ENCODE measurements at places on chromosomes 12 and 14.

DNA sequence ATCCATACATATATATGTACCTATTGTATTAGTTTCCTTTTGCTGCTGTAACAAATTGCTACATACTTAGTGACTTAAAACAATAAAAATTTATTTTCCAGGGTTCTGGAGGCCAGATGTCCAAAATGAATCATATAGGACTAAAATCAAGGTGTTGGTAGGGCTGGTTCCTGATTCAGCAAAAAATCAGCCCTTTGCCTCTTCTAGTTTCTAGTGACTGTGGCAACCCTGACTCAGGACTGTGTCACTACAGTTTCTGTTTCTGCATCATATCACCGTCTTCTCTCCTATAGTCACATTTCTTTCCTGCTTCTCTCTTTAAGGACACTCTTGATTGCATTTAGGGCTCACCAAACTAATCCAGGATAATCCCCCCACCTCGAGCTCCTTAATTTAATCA is 386.3 kb upstream of the TBX3 start:
- no peak for DNase-seq

- DNase-seq = no peak
Observed at GRCh38 chr14:53896726-53897125, 59.9 kb downstream of the BMP4 start.

DNA sequence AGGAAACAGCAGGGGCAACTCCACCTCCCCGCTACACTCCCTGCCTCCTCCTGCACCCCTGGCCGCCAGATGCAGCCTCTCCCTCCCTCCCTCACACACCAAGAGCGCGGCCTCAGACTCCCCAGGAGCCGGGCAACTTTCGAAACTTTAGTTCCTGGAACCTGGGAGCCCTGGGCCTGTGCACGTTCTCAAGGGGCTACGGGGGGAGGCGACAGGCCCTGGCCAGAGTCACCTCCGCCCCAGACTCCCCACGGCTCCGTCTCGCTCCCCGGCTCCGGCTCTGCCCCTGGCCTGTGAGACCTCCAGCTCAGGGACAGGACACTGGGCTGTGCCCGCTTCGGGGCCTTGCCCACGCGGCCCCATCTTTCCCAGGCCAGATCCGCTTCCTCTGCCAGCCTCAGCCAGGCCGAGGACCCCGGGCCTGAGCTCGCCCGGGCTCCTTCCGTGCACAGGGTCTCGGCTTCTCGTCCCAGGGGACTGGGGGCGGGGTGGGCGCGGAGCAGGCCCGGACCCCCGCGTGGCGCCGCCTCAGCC is 5.5 kb downstream of the AMN start:
- DNase-seq = no peak

GRCh38 chr12:60689137-60689536 is 1093.3 kb downstream of the SLC16A7 start:
- DNase-seq = no peak

DNA sequence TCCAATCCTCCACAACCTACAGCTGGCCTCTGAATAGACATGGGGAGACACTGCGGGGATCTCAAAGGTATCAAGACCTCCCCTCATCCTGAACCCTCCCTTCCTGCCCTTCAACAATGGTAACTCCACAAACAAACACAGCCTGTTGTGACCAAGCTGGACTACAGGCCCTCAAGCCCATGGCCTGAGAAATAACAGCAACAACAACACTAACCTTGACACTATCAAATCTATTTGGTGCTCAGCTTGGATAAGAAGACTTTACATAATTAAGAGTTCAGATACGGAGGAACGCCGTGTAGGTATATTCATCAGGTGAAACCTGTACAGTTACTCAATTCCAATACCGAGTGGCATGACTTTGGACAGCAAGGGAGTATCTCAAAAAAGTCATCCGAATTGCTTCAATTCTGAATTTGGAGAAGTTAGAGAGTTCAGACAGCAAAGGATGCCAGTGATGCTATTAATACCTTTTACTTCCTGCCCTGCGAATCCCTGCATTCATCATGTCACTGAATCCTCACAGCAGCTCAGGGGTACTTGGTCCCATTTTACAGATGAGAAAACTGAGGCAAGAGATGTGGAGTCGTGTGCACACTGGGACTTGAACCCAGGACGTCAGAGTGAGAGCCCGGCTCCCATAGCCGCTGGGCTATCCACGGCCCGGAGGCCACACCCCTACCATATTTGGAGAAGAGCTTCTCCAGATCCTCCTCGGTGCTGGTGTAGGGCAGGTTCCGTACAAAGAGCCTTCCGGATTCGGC is 17.8 kb downstream of the RBM19 start:
- no peak for DNase-seq

DNA sequence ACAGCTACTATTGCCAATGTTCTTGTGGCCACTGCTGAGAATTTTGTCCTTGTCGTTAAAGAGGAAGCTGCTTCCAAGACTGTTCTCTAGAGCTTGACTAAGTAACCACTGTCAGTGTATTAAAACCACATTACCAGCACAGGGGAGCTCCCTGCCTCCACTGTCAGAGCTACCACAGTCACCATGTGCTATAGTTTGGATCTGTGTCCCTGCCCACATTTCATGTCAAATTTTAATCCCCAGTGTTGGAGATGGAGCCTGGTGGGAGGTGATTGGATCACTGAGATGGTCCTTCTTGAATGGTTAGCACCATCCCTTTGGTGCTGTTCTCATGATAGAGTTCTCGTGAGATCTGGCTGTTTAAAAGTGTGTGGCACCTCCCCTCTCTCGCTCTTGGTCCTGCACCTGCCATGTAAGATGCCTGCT is 23.2 kb upstream of the RAP1B start:
- DNase-seq = peak; percentile 11

GRCh38 chr12:27474344-27474743 is 27.8 kb downstream of the SMCO2 start:
- no peak for DNase-seq

- no peak for DNase-seq
Observed at GRCh38 chr12:32897687-32898573, 1.4 kb upstream of the PKP2 start.

DNA sequence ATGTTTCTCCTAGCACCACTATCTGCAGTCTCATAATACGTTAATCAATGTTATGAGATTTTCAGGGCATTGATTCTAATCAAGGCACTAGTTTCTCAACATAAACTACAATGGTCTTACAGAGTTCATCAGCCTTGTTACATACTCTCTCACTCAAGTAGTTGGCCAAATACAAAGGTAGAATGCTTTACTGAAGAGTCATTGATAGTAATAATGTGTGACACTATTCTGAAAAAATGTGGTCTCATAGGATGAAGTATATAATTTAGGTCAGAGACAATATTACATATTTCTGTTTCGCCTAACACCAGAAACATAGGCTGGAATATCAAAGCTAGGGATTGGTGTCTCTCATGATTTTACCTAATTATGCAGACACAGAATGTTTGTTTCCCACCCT is 35.2 kb upstream of the MDGA2 start:
- DNase-seq = no peak

GRCh38 chr14:66650491-66650911 is 142.6 kb downstream of the GPHN start:
- DNase-seq = no peak

DNA sequence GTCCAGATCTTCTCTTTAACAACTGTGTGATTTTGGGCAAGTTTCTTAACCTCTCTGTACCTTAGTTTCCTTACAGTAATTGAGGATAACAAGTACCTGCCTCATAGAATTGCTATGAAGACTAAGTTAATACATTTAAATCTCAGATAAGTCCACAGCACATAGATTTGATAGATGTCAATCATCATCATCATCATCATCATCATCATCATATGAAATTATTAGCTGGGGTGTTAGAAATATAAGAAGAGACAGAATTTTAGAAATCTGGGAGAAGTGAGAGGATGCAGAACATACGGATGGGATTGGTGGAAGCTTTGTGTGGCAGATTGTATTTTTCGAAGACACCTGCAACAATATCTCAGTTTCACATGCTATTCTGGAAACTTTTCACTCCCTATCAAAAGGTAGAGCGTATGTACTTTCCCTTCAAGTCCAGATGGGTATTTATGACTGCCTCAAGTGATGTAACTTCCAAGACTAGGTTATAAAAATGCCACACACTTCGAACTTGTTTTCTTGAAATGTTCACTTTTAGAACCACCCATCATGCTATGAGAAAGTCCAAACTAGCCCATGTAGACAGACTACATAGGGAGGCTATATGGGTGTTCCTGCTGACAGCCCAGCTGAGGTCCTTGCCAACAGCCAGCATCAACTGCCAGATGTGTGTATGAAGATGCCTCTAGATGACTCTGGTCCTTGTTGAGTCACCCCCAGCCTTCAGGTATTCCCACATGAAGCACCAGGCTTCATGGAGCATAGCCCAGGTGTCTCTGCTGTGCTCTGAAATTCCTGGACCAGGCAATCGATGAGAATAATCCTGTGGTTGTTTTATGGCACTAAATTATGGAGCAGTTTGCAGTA is 20.7 kb upstream of the SDR39U1 start:
- DNase-seq = no peak

DNA sequence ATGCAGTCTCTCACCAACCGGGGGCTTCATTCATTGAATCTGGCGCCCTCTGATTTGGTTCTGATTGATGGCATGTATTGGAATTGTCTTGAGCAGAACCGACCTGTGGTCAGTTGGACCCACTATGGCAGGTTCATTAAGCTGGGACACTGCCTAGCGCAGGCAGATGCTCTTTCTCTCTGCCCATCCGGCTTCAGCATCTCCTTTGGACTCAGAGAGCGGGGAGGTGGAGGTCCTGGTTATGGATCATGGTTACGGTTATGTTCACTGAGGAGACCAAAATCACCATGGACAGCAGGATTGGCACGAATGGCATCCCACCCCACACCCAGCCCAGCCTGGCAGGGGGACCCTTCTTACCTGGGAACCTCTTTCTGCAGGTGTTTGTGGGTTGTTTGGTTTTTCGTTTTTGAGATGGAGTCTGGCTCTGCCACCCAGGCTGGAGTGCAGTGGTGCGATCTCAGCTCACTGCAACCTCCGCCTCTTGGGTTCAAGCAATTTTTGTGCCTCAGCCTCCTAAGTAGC is 16.4 kb upstream of the BCL7A start:
- DNase-seq = no peak

DNA sequence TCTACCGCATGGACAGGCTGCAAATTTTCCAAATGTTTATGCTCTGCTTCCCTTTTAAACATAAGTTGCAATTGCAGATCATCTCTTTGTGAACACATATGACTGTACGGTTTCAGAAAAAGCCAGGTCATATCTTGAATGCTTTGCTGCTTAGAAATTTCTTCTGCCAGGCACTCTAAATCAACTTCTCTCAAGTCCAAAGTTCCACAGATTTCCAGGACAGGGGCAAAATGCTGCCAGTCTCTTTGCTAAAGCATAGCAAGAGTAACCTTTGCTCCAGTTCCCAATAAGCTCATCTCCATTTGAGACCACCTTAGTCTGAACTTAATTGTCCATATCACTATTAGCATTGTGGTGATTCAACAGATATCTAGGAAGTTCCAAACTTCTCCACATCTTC is 13.6 kb upstream of the RERGL start:
- DNase-seq = no peak

GRCh38 chr14:68608574-68608962 is 184.3 kb downstream of the ZFP36L1 start:
- no peak for DNase-seq

DNA sequence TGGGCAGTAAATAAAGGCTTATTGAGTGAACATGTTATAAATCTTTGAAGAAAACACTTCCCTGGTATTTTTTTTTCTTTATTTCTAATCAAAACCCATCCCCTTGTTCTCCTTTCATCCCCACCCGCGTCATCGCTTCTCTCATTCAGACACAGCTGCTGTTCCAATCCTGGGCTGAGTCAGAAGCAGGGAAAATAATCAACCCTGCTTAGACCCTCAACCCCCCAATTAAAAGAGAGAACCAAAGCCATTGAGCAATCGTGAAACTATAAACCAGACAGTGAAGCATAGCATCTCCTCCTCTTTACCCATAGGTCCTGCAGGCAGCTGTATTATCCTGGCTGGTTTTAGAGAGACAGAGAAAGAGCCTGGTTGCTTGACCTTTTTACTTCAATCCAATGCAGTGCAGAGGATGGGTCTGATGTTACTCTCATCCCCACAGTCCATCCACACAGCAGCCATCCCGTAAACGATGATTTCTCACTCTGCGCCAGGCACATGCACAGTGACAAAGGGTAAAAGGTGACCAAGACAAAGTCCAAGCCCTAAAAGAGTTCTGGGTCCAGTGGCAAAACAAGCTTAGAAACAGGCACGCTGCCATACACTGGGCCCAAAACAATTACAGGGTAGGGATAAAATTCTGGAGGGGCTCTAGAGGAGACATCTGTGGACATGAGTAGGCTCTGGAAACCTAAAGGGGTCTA is 238.3 kb downstream of the GALC start:
- no peak for DNase-seq

DNA sequence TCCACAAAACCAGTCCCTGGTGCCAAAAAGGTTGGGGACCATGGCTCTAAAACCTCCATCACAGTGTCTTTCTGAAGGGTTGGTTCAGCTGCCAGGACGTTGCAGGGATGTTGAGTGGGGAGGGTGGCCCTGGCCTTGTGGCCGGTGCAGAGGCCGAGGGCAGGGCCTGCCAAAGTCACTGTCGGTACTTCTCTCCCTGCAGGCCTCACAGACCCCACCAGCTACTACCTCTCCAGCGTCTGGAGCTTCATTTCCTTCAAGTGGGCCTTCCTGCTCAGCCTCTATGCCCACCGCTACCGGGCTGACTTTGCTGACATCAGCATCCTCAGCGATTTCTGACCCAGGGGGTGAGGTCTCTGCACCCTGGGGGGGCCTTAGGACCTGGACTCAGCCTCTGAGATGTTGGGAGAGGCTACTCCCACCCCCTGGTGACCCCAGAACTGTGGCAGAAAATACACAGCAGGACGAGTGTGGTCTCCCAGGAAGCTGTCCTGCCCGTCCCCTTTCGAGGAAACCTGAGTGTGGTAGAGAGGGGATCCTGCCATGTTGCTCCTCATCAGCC is 7.0 kb downstream of the SLC48A1 start:
- no peak for DNase-seq

GRCh38 chr14:100074431-100075100 is 9.3 kb downstream of the EVL start:
- no peak for DNase-seq

DNA sequence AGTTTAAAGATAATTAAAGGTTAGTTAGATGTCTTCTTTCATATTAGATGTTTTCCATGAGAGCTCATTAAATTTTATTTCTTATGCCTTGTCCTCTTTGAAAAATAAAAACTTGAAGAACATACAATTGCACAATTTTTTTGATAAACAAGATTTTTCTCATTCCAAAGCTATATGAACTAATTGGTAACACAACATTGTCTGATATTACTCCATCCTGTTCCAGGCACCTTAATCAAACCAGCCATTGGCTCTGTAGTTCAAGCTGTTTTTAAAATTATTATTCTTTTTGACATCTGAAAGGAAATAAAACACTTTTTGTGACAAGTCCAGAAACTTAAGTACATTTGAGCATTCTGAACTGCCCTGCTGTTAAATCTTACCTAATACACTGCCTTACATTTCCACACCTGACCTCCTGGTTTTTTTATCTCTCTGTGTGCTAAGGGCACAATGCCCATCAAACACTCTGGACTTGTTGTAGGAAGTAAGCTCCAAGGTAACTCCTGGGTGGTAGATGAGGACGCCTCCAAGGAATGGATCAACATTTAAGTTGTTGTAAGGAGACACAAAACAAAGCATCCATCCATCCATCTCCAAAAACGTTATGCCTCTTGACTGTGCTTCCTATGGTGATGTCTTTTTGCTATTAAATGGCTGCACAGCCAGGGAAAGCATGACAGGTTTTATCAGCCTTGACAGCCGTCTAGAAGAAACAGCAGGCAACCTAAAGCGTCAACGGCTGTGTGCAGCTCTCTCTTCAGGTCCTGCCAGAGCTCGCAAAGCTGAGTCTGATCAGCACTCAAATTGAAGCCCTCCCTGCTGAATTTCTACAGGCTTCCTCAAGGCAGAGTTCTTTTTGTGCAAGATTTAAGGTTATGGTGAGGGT is 449.9 kb upstream of the FLRT2 start:
- no peak for DNase-seq
